Stomach (tissue), 19 donors: ENCODE measurements at places on chromosomes 1 and 21. TPM values are rescaled to one million over a fixed set of nuclear protein-coding genes. Genes with fewer than 3 reads are reported as not detected.

DNA sequence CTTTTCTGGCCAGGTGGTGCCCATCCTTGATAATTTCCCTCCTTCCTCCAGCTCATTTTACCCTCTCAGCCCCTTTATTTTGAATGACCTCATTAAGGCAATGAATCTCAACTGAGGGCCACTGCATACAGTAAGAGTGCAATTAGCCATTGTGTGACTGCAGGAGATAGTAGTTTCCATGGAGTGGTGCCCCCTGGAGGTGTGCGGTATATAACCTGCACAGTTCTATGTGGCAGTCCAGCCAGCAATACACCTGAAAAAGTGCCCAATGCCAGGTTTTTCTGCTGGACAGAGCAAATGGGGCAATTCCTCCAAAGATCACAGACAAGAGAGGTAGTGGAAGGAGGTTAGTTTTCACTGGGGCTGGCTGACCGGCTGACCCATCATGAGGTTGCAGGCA, 25.9 kb upstream of the LRRC38 start:
- no peaks in the 10 kb centered on the region for H3K36me3 ChIP-seq
- no peak overlapping the region for H3K4me3 ChIP-seq
- no peaks in the 10 kb centered on the region for H3K27me3 ChIP-seq
- no peaks in the 10 kb centered on the region for H3K4me1 ChIP-seq
- H3K27ac ChIP-seq, result no peak overlapping the region
- no peak for DNase-seq

- H3K27me3 ChIP-seq, result no peaks in the 10 kb centered on the region
- H3K4me1 ChIP-seq, result peaks cover 31% of the 10 kb centered on the region
- no peak overlapping the region for H3K4me3 ChIP-seq
- no peak for DNase-seq
- H3K27ac ChIP-seq, result no peak overlapping the region
Observed at GRCh38 chr1:112397841-112398240, 1.8 kb downstream of the CTTNBP2NL start.

The HSPA6 gene
- not detected for total RNA-seq

DNA sequence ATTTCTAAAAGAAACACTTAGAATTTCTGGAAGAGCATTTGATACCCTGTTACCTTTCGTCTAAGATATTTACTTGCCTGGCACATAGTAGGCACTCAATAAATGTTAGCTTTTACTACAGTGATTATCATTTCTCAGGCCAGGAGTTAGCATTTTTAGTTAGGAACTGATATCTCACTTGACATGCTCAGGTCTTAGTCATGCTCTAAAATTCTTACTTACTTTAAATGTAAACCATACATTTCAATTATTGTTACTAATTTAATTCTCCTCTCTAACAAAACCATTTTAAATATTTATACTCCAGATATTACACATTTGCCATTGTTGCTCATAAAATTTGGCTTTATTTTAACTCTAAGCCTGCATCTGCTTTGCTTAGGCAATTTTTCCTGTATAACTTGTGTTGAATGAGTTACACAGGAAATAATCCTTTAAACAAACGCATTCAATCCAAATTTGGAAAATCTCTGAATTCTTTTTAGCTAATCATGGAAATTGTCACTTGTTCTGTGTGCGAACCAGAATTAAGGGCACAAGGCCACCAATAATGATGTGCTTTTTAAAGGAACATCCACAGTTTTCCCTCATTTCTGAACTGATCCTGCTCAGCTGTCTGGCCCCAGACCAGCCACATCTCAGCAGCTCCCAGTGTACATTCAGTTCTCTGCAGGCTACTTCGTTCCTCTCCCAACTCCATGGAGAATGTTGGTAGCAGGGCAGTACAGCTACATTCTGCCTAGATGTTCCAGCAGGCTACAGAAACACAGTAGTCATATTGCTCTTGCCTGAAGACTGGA, 15.6 kb downstream of the NIBAN1 start:
- H3K4me1 ChIP-seq, result peaks cover 8% of the 10 kb centered on the region
- no peak overlapping the region for H3K4me3 ChIP-seq
- H3K27ac ChIP-seq, result no peak overlapping the region
- no peaks in the 10 kb centered on the region for H3K27me3 ChIP-seq

DNA sequence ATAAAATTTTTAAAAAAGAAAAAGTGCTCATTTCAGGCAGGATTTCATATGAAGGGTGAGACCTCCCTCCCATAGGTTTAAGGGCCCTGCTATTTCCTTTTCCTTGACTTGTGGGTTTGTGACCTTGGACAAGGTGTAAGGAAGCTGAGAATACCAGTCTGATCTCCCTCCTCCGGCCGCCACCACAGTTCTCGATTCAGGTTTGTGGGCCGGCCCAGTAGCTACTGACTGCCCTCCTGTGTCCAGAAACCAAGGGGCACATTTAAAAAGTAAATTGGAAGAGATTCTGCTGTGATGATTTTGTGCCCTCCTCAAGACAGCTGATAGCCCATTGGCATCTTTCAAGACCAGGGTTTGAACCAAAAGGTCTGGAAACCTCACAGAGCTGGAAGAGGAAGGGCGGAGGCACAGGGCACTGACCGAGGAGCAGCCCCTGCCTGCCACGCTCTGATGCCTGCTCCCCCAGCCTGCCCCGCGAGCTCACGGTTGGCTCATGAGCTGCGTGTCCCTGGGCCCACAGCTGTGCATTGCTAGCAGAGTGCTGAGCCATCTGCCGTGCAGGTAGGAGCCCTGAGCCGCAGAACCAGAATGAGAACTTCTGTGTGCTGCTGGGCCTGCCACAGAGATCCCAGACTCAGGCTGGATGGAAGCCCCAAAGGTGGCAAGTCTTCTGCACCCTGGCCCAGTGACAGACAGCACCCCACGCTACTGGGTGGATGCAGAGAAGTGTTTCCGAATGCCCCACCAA, 348.7 kb downstream of the NPHP4 start:
- no peak overlapping the region for H3K4me3 ChIP-seq
- H3K27me3 ChIP-seq, result no peaks in the 10 kb centered on the region
- no peaks in the 10 kb centered on the region for H3K36me3 ChIP-seq
- no peak overlapping the region for H3K27ac ChIP-seq

The AMY1B gene
- 0.45 TPM for total RNA-seq

DNA sequence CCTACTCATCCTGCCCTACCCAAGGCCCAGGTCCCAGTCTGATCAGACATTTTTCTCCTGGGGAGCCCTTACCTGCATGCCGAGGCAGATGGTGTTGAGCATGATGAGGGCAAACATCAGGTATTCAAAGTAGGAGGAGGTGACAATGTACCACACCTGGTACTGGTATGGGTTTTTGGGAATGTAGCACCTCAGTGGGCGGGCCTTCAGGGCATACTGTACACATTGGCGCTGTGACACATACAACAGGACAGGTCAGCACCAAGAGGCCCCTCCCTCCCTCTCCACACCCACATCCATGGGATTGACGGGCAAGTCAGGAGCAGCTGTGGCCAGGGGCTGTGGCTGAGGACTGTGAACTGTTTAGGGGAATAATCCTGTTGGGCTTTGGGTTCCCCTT, 37.1 kb upstream of the KIF21B start:
- no peak for DNase-seq
- H3K4me1 ChIP-seq, result peaks cover 34% of the 10 kb centered on the region
- no peaks in the 10 kb centered on the region for H3K36me3 ChIP-seq
- H3K27ac ChIP-seq, result no peak overlapping the region

GRCh38 chr1:109892561-109893368, 17.9 kb upstream of the CSF1 start:
- no peak overlapping the region for H3K4me3 ChIP-seq
- peaks cover 23% of the 10 kb centered on the region for H3K4me1 ChIP-seq
- peak; percentile 65 for DNase-seq
- no peak overlapping the region for H3K27ac ChIP-seq

- no peak overlapping the region for H3K4me3 ChIP-seq
- no peak overlapping the region for H3K27ac ChIP-seq
- DNase-seq, result no peak
Observed at GRCh38 chr1:233323718-233324117, 3.8 kb upstream of the MAP3K21 start.

The U2AF1 gene
- total RNA-seq, result 43.0 TPM

DNA sequence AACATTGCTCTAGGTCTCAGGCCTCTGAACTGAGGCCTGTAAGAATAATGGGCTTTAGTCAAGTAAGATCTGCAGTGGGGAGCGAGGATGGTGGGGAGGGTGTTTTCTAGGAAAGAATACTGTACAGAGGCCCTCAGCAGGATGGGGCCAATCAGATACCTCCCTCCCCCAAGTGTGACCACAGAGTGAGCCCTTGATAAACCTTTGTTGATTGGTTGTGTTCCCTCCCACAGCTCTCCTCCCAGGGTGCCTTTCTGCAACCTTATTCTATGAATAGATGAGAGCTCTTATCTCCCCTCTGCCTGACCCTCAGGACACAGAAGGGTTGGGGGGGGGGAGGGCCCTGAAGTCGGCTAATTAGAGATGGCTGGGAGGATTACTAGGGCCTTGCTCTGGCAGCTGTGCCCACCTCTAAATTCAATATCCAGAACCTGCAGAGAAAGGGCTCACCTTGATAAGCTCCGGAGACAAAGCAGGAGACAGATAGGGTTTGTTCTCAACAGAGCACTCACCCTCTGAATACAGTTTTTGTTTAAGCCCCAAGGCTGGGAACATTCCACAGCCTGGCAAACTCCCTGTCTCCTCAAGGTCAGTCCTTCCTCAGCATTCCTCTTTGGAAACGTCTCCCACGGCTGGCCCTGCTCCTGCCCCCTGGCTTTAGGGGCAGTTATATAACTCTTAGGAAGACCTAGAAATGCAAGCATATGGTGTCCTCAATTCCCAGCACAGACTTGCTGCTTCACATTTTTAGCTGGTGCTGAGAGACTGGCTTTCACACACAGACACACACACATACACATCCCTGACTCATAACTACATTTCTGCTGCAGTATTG, 42.9 kb downstream of the ATP1A1 start:
- no peaks in the 10 kb centered on the region for H3K27me3 ChIP-seq
- H3K36me3 ChIP-seq, result no peaks in the 10 kb centered on the region
- peak; percentile 23 for DNase-seq
- H3K4me3 ChIP-seq, result no peak overlapping the region
- H3K27ac ChIP-seq, result no peak overlapping the region
- H3K4me1 ChIP-seq, result peaks cover 41% of the 10 kb centered on the region

The FCAMR gene
- total RNA-seq, result not detected

DNA sequence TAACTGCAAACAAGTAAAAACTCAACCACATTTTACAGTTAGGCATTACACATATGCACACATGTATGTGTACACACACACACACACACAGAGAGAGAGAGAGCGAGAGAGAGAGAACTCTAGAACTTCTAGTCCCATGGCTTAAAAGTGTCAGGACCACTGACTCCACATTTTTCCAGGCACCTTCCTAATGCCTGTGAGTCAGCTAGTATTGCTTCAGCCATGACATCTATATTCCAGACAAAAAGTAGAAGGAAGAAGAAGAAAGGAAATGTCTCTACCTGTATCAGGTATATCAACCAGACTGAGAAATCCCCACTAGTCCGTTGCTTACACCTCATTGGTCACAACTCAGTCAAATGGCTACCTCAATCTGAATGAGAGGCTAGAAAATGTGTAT, 31.9 kb upstream of the TACSTD2 start:
- H3K4me3 ChIP-seq, result no peak overlapping the region
- H3K36me3 ChIP-seq, result no peaks in the 10 kb centered on the region
- no peaks in the 10 kb centered on the region for H3K27me3 ChIP-seq
- peaks cover 15% of the 10 kb centered on the region for H3K4me1 ChIP-seq
- DNase-seq, result peak; percentile 19

The CYP4A11 gene
- total RNA-seq, result 2.2 TPM

GRCh38 chr21:37294679-37295078, 27.5 kb upstream of the VPS26C start:
- H3K4me3 ChIP-seq, result no peak overlapping the region
- H3K36me3 ChIP-seq, result no peaks in the 10 kb centered on the region
- H3K27ac ChIP-seq, result no peak overlapping the region

DNA sequence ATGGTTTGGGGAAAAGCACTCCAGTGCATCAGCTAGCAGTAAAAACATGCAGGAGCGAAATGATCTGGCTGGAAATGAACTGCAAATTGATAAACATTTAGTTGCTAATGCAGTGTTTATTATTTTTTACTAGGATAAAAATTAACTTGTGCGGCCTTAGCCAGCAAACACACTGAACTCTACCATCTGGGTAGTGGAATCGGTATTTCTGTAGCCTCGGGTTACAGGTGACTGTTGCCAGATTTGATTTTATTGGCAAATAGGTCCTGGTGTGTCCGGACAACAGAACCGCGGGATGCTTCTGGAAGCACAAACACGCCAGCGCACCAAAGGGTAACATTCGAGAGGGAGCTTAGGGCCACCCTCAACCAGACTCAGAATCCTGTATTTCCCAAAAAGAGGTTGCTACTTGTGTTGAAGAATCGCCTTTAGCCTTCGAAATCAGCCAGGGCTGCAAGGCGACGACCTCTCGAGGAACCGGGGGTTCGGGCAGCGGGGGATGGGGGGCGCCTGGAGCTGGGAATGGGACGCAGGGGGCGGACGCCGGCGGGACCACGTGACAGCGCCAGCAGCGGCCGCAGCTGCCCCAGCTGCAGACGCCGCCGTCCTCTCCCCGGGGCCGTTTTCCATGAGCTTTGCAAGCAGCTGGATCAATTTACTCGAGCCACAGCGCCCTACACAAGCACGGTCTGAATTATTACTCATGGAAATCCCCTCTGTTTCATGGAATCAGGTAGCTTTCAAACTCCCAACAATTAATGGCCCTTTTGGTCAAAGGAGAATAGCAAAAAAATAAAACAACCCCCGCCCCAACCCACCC, 158.8 kb downstream of the TOMM20 start:
- no peaks in the 10 kb centered on the region for H3K27me3 ChIP-seq
- peaks cover 75% of the 10 kb centered on the region for H3K4me1 ChIP-seq
- H3K4me3 ChIP-seq, result peak overlapping the region; percentile 38
- peak; percentile 93 for DNase-seq
- no peaks in the 10 kb centered on the region for H3K36me3 ChIP-seq
- peak overlapping the region; percentile 81 for H3K27ac ChIP-seq

The PTPN14 gene
- total RNA-seq, result 14.0 TPM

DNA sequence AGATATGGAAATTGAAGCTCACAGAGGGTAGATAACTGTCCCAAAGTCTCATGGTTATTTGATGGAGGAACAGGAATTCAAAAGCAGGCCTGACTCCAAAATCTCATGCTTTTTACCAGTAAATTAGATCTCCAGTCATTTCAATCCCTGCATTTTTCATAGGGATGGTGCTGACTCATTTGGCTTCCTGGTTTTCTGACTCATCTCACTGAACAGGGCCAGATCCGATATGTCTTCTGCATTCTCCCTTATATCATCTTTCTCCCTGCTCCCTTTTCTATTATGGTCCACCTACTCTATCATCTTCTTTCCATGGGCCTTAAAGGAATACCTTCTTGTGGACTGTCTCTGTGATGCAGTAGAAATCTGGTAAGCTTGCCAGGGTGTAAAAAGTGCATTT, 187.2 kb downstream of the FGGY start:
- H3K36me3 ChIP-seq, result no peaks in the 10 kb centered on the region
- H3K27ac ChIP-seq, result no peak overlapping the region
- H3K27me3 ChIP-seq, result no peaks in the 10 kb centered on the region
- no peak overlapping the region for H3K4me3 ChIP-seq
- H3K4me1 ChIP-seq, result no peaks in the 10 kb centered on the region

- H3K4me1 ChIP-seq, result peaks cover 18% of the 10 kb centered on the region
- H3K27ac ChIP-seq, result no peak overlapping the region
- no peaks in the 10 kb centered on the region for H3K36me3 ChIP-seq
- H3K4me3 ChIP-seq, result no peak overlapping the region
- no peaks in the 10 kb centered on the region for H3K27me3 ChIP-seq
- no peak for DNase-seq
Observed at GRCh38 chr1:183730107-183730724, 74.7 kb upstream of the RGL1 start.
